ENCODE measurements at places on chromosomes 3 and 15.

- H3K4me3 ChIP-seq = no peak overlapping the region
- H3K36me3 ChIP-seq = no peaks in the 10 kb centered on the region
- no peak overlapping the region for H3K27ac ChIP-seq
- peaks cover 10% of the 10 kb centered on the region for H3K27me3 ChIP-seq
- H3K4me1 ChIP-seq = peaks cover 7% of the 10 kb centered on the region
- no peak for DNase-seq
Observed at GRCh38 chr3:190694335-190695001, 168.0 kb downstream of the GMNC start.

- H3K4me3 ChIP-seq = no peak overlapping the region
- DNase-seq = no peak
- no peaks in the 10 kb centered on the region for H3K36me3 ChIP-seq
- no peaks in the 10 kb centered on the region for H3K27me3 ChIP-seq
- peaks cover 5% of the 10 kb centered on the region for H3K4me1 ChIP-seq
- no peak overlapping the region for H3K27ac ChIP-seq
Observed at GRCh38 chr15:90049030-90049429, 47.9 kb downstream of the ZNF710 start.

- no peak overlapping the region for H3K4me3 ChIP-seq
- no peaks in the 10 kb centered on the region for H3K27me3 ChIP-seq
- DNase-seq = no peak
- H3K36me3 ChIP-seq = peaks cover 2% of the 10 kb centered on the region
- no peak overlapping the region for H3K27ac ChIP-seq
Observed at GRCh38 chr3:81663114-81663513, 98.3 kb downstream of the GBE1 start.

DNA sequence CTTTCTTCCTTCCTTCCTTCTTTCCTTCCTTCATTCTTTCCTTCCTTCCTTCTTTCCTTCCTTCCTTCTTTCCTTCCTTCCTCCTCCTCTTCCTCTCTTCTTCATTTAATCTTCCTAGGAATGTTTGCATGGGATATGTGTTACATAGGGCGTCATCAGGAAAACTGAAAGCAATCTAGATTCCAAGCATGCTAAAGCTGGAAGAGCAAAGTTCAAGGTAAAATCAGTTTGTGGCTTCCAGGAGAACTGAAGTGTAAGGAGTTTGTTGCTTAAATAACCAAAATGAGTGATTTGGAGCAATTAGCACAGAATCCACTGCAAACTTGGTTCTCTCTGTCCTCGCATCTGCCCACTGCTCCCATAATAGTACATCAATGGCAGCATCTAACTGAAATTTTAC is 716.2 kb downstream of the GBE1 start:
- no peak for DNase-seq
- no peaks in the 10 kb centered on the region for H3K36me3 ChIP-seq
- no peak overlapping the region for H3K4me3 ChIP-seq
- H3K4me1 ChIP-seq = no peaks in the 10 kb centered on the region
- H3K27me3 ChIP-seq = no peaks in the 10 kb centered on the region

DNA sequence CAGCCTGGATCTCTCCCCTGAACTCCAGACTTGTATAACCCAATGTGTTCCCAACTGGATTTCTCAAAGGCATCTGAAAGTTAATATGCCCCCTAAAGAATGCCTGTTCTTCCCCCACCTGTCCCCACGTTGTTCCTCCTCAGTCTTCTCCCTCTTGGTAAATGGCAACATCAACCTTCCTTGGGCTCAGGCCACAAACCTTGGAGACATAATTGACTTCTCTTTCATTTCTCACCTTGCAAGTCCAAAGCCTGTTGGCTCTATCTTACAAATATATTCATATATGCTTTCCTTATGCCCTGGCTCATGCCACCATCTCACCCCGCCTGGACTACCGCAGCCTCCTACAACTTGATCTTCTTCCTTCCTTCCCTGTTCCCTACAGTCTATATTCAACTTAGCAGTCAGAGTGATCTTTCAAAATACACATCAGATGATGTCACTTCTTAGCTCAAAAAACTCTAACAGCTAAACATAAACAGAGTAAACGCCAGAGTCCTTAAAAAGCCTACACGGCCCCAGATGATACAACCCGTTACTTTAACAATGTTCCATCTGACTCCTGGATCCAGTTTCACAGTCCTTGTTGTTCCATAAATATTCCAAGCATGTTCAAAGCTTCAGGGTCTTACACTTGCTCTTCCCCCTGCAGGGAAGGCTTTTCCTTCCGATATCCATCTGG is 66.2 kb downstream of the ETV5 start:
- DNase-seq = no peak
- H3K27ac ChIP-seq = no peak overlapping the region

GRCh38 chr3:18830087-18830486 is 318.2 kb upstream of the KCNH8 start:
- peak; percentile 15 for DNase-seq
- no peak overlapping the region for H3K27ac ChIP-seq
- no peaks in the 10 kb centered on the region for H3K36me3 ChIP-seq
- H3K4me3 ChIP-seq = no peak overlapping the region
- no peaks in the 10 kb centered on the region for H3K27me3 ChIP-seq

Measured in T-helper 2 cell treated with Interferon-gamma antibody and Interleukin-4, amounts not matched to agents 5 μg/mL and 100 μg/mL, for 36 hours (primary cell).